ENCODE measurements at places on chromosomes 2 and 18. TPM values are rescaled to one million over a fixed set of nuclear protein-coding genes. Genes with fewer than 3 reads are reported as not detected.

Gene FBXO15
- total RNA-seq: 1.1 TPM

Gene LINC00305
- total RNA-seq: not detected

Gene KCMF1
- total RNA-seq: 57.7 TPM

Gene HOXD10
- not detected for total RNA-seq

Gene FEV
- not detected for total RNA-seq

Gene PASK
- total RNA-seq: 72.0 TPM

Gene CPO
- total RNA-seq: not detected

Gene OTOS
- total RNA-seq: not detected

Gene MGAT4A
- total RNA-seq: 280 TPM

Gene RESP18
- not detected for total RNA-seq

Gene SLC16A14
- 0.22 TPM for total RNA-seq

Gene ARHGAP28
- not detected for total RNA-seq

Gene EFHD1
- total RNA-seq: 2.2 TPM

Gene DLGAP1
- 0.32 TPM for total RNA-seq

Gene LYPD6B
- total RNA-seq: not detected

Gene CTAGE1
- total RNA-seq: not detected

Gene SCRN3
- total RNA-seq: 22.1 TPM

Gene ZC3H6
- total RNA-seq: 18.7 TPM

Gene ACTG2
- total RNA-seq: not detected

Gene EFR3B
- not detected for total RNA-seq

Gene IL1RL1
- 4.9 TPM for total RNA-seq

Gene STARD6
- total RNA-seq: not detected

Gene DSC2
- not detected for total RNA-seq

Gene C2orf92
- 23.4 TPM for total RNA-seq

Gene COL4A4
- total RNA-seq: 0.29 TPM

Gene CD207
- total RNA-seq: 0.27 TPM

Gene FER1L5
- not detected for total RNA-seq

Gene CASP10
- total RNA-seq: 40.8 TPM

Gene NFATC1
- 69.9 TPM for total RNA-seq

Gene RNF152
- not detected for total RNA-seq

Gene POTEI
- not detected for total RNA-seq

Gene IRS1
- 3.3 TPM for total RNA-seq

Gene RNF125
- total RNA-seq: 37.5 TPM

Gene CHRNG
- total RNA-seq: not detected

Gene L3MBTL4
- 7.6 TPM for total RNA-seq

Gene SLC5A6
- 25.6 TPM for total RNA-seq

Gene GALNT13
- not detected for total RNA-seq

Gene EVA1A
- not detected for total RNA-seq

Gene KATNAL2
- total RNA-seq: 1.1 TPM

Gene GLB1L
- total RNA-seq: 2.7 TPM

Gene SLC39A6
- 25.7 TPM for total RNA-seq

Gene SLC5A7
- total RNA-seq: not detected

Gene LRP1B
- total RNA-seq: not detected

Gene G6PC2
- total RNA-seq: not detected

Gene IGFBP5
- total RNA-seq: not detected

Gene RAMP1
- total RNA-seq: not detected

Gene VIT
- not detected for total RNA-seq
